Fibroblast of upper back skin (primary cell): ENCODE measurements at places on chromosomes 3 and 15.

DNA sequence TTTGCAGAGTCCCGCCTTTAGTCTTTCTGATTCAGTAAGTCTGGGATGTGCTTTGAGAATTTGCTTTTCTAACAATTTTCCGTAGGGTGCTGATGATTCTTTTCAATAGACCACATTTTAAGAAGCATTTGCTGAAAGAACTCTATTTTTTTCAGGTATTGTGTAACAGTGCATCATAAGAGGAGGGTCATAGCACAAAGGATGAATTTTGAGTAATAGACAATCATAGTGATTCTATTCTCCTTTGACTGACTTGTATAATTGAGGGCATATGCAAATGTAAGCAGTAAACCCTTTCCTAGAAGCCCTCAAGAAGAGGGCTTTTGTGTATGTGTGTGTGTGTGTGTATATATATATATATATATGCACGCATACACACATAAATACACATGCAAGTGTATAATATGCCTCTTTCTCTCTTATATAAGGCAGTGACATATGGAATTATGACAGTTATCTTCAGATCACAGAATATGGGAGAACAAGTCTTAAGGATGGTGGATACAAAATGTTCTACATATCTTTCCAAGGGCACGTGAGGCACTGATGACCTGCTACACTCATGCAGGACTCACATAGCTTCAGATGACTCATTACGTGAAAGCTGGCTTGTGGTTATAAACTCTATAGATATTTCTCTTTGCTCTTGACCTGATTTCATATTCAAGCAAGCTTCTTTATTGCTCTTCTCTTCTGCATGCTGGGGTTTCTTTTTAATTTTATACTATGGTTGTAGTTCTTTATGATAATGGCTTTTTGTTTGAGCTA lies 6.5 kb upstream of the PLSCR1 start:
- DNase-seq = peak; percentile 90

DNA sequence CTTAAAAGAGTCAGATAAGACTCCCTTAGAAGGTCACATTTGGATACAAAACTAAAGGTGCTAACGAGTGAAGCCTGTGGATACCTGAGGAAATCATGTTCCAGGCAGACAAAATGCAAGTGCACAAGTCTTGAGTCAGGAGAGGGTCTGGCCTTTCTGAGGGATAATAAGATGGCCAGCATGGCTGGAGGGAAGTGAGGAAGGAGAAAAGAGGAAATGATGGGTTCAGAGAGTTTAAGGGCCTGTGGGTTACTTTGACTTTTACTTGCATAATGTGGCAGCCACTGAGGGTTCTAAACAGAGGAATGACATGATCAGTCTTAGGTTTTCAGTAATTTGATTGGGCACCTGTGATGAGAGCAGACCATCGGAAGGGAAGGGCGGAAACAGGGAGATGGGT lies 3.5 kb upstream of the ROPN1B start:
- DNase-seq = no peak

GRCh38 chr3:47347217-47347801 lies 33.5 kb upstream of the PTPN23 start:
- DNase-seq = peak; percentile 80

DNA sequence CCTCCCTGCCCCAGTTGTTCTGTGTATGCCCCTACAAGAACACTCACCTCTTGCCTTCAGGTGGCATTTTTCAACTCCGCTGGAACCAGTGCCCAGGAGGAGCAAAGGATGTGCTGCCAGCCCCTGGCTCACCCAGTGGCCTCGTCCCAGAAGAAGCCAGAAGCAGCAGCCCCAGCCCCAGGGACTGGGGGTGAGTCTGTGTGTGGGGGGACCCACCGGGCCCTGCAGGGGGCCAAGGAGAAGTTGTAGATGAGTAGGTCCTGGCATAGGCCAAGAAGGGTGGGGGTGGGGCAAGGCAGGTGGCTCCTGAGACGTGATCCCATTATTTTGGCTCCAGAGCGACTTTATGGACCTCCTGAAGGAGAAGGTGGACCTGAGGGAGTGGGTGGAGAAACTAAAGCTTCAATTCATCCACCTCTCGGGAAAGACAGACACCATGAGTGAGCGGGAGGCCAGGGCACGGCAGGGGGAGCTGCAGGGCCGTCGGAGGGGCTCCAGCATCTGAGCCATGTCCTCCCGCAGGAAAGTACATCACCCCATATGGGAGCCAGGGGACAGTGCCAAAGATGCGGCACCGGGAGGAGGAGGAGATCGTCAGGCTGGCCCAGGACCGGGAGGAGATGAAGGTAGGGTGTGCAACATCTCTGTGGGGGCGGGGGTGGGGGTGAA lies 29.3 kb downstream of the NGRN start:
- DNase-seq = no peak

GRCh38 chr15:83012636-83013035 lies 1.2 kb upstream of the C15orf40 start:
- DNase-seq = no peak

- DNase-seq = peak; percentile 70
Observed at GRCh38 chr3:71987828-71988227, 202.9 kb upstream of the PROK2 start.
